ENCODE measurements at places on chromosomes 6 and 20.

DNA sequence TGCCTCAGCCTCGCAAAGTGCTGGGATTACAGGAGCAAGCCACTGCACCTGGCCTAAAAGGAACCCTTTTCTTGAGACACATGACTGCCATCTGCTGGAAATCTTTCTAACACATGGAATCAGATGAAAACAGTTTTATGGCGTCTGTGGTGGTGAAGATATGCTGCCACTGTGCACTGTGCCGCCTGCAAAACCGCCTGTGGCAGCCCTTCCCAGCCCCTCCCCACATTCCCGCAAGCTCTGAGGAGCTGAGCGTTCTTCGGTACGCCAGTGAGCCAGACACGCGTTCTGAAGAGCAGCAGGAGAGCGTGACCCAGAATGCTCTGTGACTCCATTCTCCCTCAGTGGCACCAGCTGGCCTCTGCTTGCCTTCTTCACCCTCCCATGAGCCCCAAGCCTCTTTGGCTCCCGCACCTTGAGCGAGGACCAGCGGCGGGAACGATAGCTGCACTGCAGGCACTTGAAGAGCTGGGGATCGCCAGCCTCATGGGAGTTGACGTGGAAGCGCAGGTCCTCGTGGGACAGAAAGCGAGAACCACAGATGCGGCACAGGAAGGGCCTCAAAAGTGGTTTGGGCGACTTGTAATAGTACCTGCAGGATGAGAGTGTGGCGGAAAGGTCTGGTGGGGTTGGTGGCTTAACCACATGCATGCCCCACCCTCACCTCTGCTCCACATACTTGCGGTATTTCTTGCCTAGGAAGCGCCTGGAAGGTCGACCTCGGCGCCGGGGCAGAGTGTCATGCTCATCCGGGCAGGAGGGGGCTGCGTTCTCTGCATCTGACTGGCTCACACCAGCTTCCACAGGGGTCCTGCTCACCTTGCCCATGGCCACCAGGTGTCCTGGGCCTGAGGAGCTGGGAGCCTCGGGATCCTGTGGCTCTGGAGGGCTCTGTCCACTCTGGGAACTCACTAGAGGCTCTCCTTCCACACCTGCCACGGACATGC lies 8.7 kb downstream of the ZNF335 start:
- no peak for DNase-seq

- no peak for DNase-seq
Measured at GRCh38 chr6:133062696-133063306, 178.4 kb upstream of the EYA4 start.

DNA sequence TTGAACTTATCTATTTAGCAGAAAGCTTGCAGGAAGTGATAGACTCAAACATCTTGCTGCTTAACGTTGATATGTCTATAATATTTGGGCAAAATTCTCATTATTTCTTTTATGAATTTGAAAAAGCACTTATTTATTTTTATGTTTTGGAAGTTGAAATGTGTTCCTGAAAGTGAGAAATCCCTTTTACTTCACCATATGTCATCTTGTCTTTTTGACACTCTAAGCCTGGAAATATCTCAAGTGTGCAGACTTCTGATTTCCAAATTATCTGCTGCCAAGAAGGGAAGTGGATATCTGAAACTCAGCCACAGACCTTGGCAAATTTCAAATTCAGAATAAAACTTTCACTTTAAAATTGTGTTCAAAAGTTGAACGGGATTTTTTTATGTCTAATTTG lies 368.7 kb upstream of the MANEA start:
- no peak for DNase-seq

DNA sequence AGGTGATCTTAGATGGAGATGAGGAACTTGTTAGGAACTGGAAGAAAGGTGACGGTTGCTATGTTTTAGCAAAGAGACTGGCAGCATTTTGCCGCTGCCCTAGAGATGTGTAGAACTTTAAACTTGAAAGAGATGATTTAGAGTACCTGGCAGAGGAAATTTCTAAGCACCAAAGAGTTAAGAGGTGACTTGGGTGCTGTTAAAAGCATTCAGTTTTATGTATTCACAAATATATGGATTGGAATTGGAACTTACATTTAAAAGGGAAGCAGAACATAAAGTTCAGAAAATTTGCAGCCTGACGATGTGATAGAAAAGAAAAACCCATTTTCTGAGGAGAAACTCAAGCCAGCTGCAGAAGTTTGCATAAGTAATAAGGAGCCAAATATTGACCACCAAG lies 176.3 kb downstream of the MOXD1 start:
- DNase-seq, result no peak

- DNase-seq, result no peak
Measured at GRCh38 chr6:35960187-35960586, 39.3 kb upstream of the SRPK1 start.

GRCh38 chr6:161407581-161407980 lies 133.7 kb upstream of the AGPAT4 start:
- no peak for DNase-seq

DNA sequence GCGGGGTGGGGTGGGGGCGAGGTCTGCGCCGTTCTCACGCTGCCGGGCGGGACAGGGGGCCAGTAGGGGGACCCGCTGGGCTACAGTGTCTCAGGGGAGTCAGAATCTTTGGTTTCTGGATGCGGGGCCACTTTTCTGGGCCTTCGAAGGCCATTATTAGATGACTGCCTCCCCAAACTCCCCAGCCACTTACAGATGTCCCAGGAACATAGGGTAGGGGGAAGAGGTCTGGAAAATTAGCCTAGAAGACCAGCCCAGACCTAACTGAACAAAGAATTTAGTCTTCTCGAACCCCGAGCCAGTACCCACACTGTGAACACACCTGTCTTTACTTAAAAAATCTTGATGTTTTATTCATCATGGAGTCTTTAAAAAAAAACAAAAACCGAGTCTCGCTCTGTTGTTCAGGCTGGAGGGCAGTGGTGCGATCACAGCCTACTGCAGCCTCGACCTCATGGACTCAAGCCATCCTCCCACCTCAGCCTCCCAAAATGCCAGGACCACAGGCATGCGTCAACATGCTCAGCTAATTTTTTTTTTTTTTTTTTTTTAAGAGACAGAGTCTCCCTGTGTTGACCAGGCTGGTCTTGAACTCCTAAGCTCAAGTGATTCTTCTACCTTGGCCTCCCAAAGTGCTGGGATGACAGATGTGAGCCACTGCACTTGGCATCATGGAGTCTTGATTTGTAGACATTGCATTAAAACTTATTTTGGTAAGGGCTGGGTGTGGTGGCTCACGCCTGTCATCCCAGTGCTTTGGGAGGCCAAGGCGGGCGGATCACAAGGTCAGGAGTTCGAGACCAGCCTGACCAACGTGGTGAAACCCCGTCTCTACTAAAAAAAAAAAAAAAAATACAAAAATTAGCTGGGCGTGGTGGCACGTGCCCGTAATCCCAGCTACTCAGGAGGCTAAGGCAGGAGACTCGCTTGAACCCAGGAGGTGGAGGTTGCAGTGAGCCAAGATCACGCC lies 3.3 kb upstream of the SLC29A1 start:
- no peak for DNase-seq

DNA sequence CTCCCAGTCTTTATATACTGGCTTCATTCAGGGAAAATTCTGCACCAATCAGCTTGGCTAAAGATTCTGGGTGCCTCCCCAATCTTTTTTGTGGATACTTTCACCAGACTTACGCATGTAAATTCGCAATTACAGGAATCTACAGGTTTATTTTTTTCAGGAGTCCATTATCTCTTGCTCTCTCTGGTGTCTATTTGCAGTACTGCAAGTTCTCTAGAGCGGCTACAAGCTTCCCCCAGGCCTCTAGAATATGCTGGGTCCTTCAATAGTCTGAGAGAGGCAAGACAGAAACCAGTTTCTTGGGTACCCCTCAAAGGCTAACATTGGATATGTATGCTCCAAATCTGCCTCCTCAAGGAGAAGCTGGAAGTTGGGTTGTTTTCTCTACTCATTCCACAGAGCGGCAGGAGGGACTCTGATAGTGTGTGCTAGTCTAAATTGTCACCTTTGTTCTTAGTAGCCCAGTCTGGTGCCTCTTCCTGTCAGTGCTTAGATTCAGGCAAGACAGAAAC lies 58.5 kb downstream of the SUN5 start:
- DNase-seq, result no peak

DNA sequence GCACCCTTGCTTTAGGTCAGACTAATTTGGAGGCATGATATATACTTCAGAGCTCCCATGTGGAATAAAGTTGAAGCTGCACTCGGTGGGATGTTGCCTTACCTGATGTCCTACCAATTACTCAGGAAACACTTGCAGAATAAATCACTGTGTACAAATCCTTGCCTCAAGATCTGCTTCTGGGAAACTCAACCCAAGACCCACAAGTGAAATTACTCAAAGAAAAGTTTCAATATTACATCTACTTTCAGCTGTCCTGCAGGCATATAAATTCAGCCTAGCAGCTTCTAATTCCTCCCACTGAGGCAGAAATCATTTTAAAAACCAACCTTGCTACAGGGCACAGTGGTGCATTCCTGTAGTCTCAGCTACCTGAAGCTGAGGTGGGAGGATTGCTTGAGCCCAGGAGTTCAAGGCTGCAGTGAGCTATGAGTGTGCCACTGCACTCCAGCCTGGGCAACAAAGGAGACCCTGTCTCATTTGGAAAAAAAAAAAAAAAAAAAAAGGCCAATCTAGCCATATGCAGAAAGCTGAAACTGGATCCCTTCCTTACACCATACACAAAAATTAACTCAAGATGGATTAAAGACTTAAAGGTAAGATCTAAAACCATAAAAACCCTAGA lies 20.7 kb upstream of the DCDC2 start:
- no peak for DNase-seq

DNA sequence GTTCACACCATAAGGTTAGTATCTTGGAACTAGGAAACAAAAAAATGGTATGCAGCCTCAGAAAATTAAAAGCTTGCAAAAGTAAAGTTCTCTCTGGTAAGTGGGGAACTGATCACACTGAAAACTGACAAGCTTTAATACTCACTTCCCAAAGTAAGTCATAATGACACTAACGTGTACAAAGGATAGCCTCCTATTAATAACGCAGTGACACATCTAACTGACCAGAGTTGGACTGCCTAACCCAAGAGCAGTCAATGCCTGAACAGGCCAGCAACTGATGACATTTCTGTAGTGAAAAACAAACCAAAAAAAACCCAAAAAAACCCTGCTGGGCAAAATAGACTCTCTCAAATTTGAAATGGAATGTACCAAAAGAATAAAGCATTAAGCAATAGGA lies 30.7 kb downstream of the CHD6 start:
- DNase-seq, result no peak

DNA sequence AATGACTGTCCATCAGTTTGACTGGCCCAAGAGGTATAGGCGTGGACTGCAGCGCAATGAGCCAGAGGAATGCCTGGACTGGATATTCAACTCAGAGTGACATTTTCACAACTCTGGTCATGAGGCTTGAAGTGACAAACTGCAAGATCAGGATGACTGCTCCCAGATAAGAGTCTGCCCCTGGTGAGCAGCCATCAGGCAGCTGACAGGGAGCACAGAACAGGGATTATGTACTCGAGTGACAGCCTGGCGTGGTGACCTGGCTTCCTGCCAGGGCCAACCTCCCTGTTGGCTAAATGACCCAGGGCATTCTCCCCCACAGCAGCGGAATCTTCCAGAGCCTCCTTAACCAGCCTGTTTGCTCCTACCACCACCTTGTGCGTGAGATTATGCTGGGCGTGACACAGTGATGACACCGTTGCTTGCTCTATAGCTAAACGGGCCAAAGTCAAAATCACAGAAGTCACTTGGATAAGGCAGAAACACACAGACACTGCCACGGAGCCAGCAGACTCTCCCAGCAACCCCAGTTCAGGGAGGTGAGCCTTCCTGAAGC lies 209.1 kb upstream of the JARID2 start:
- DNase-seq, result no peak

DNA sequence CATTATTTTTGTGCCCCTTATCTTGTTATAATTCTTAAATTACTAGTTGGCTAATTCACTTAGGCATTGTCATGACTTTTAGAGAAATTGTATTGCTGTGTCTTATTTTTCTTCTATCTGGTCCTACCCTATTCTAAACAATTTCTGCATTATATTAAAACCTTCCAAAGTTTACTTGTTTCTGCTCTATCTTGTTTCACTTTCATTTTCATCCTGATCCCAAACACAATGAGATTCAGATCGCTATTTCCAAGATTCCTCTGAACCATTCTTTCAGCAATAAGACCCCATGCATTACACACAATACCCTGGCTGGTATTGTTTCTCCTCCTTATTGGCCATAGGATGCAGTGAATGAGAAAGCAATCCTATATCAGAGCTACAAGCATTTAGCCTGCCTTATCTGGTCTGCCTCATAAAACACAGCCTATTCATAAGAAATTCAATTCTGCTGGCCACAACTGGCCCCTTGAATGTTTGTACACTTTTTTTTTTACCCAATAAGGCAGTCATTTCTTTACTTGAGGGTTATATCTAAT lies 69.9 kb upstream of the POU3F2 start:
- no peak for DNase-seq

DNA sequence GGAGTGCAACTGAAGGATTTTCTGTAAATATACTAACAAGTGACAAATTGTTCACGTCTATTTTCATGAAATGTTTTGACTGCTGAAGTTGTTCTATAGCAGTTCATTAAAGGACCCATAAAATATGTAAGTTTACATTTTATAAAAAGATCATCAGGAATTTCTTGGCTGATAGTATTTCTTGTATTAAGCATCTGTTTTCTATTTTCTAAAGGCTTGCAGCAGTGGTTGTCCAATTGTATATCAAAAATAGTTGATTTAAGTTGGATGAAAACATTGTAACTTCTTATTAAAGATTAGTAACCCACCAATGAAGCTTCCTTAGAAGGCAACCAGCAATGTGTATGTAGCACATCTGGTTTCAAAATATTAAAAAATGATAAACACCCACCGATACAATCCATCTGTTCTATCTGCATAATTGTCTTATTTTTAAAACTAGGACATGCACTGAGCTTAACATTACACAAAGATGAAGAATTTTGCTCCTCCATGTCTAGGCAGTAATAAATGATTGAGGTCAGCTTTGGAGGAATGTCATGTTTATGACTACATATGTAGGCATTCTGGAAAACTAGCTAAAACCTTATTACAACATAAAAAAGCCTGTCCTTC lies 301.3 kb upstream of the TCF21 start:
- no peak for DNase-seq

DNA sequence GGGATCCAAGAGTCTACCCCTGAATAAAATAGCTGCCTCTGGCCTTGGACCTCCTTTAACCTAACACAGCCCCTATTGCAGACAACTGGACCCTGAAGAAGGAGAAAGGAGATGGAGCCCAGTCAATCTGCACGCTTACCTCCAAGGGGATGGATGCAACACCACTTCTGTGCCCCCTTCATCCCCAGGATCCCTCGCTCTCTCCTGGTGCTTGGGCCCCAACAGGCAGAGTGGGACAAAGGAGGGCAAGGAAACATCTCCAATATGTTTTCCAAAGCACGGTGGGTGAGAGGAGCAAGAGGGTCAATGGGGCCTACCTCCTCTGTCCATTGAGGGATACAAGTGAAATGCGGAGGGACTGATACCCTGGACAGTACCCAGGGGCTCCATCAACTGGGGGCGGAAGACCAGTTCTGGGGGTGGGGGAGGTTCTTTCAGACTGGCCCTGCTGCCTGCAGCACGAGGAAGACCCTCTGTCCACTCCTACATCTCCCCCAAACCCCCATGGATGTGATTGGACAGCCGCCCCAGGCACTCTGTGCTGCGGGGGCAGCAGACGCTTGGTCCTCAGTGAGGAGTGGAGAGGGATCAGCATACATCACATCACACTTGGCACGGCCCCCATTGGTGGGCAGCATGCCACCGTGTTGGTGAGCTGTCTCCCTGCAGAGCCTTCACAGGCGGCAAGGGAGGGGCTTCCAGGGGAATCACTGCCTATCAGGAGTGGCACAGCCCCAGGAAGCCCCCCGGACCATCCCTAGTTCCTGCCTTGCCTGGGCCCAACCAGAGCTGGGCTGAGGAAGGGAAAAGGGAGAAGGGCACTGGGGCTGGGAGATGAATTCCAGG lies 70.6 kb downstream of the MRPL14 start:
- no peak for DNase-seq

Measured in NCI-H1436 treated with DMSO at 0.1 percent for 48 hours (cell line).